A549 treated with RU486 at 1 μM for 4 hours (cell line): ENCODE measurements at places on chromosomes 4 and X. TPM values are rescaled to one million over a fixed set of nuclear protein-coding genes. Genes with fewer than 3 reads are reported as not detected.

The SOX3 gene
- not detected in 5 replicates for total RNA-seq

The ALB gene
- total RNA-seq = 0.06 to 5.8 TPM in 2 of 5 replicates, not detected in the others

The SAGE1 gene
- 0.03 TPM in 1 of 5 replicates, not detected in the others for total RNA-seq

The PLK4 gene
- 15.4 to 19.6 TPM (median 17.3 TPM) in 5 replicates for total RNA-seq

The ALAS2 gene
- total RNA-seq = not detected in 5 replicates

The QRFPR gene
- 0.13 TPM in 1 of 5 replicates, not detected in the others for total RNA-seq

The ODAPH gene
- 0.28 TPM in 1 of 5 replicates, not detected in the others for total RNA-seq

The EVC2 gene
- total RNA-seq = 2.1 to 2.6 TPM (median 2.3 TPM) in 5 replicates

The OTC gene
- total RNA-seq = not detected in 5 replicates

The PITX2 gene
- 1.1 to 1.6 TPM (median 1.3 TPM) in 5 replicates for total RNA-seq

The TKTL1 gene
- not detected in 5 replicates for total RNA-seq

The WDFY3 gene
- 6.3 to 8.6 TPM (median 7.8 TPM) in 5 replicates for total RNA-seq

The TEX13C gene
- total RNA-seq = 0.01 TPM in 1 of 5 replicates, not detected in the others

The FREM3 gene
- total RNA-seq = not detected in 5 replicates

The TRIM60 gene
- not detected in 5 replicates for total RNA-seq

The FAM3A gene
- 30.7 to 46.1 TPM (median 43.4 TPM) in 5 replicates for total RNA-seq

The GLRA2 gene
- not detected in 5 replicates for total RNA-seq

The YY2 gene
- total RNA-seq = 2.0 to 2.5 TPM (median 2.2 TPM) in 5 replicates

The CXCL1 gene
- total RNA-seq = 10.8 to 15.6 TPM (median 11.7 TPM) in 5 replicates
